ENCODE measurements at places on chromosomes 11 and 22. TPM values are rescaled to one million over a fixed set of nuclear protein-coding genes. Genes with fewer than 3 reads are reported as not detected.

The OR8A1 gene
- not detected for total RNA-seq

The TBC1D22A gene
- total RNA-seq = 7.1 TPM

The RTN4RL2 gene
- 0.59 TPM for total RNA-seq

The OR10A2 gene
- total RNA-seq = not detected

The INS gene
- total RNA-seq = not detected

The MRGPRX4 gene
- total RNA-seq = not detected

The TSSK2 gene
- total RNA-seq = not detected

The ARFIP2 gene
- 46.2 TPM for total RNA-seq

The SMC1B gene
- 0.11 TPM for total RNA-seq

The IRF7 gene
- 16.8 TPM for total RNA-seq

DNA sequence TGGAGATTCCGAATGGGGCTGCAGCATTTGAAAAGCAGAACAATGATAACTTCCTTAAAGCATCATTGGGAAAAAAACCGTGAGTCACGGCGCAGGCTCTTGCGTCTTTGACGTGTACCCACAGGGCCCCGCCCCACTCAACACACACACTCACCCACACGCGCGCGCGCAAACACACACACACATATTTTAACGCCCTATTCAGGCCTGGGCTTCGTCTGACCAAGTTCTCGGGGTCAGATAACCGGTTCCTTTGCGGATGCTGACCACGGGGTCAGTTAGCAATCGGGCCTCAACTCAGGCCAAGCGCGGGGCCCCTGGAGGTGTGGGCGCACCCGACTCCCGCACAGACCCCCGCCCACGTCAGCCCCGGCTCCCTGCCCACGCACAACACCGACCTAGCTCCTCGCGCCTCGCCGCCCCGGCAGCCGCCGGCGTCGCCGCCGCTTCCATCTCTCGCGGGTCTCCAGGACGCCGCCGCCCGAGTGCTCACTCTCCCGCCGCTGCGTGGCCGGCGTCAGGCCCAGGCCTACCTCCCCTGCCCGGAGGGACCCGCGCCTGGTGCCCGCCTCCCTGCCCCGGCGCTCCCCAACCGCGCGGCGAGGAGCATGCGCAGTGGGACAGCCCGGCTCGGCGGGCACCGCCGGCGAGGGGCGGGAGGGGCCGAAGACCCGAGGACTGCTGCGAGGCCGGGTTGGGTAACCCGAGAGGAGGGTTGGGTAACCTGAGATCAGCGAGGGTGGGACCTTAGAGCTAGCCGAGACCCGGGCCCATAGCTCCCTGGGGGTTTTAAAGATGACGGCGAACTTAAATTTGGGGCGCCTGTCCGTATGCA, at the start of gene SLC36A4:
Gene SLC36A4 (minus strand): TSS at position 612 of the 835 bp plus-strand sequence. CDS start 159 bp downstream, at position 453.
- peak within 1 kb of the TSS; percentile 88 for H3K27ac ChIP-seq
- no peaks in the 10 kb centered on the region for H3K36me3 ChIP-seq
- H3K27me3 ChIP-seq = no peaks in the 10 kb centered on the region
- DNase-seq = peak; percentile 84

DNA sequence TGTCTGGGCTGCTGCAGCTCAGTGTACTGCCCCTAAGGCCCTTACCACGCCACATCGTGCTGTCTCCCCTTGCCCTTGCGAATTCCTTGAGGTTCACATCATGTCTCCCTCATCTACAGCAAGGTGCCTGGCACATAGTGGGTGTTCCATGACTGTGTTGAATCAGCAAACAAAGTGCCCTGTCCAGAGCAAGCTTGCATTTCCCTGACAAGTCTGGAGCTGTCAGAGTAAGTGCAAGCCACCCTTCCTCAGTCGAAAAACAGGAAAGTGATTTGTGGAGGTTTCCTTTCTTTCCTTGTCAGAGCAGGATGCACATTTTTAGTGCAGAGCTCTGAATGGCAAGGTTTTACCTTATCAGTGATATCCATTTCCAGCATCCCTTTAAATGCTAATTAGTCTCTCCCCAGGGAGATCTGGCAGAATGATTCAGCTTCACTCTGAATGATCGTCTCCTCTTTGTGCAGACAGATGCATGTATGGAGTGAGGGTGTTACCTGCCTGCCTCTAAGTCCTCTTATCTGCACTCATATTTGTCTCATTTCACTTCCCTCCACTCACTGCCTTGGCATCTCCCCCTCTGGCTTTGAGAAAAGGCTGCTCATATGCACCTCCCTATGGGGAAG, 331.2 kb downstream of the TMEM135 start:
- no peaks in the 10 kb centered on the region for H3K4me1 ChIP-seq
- peak; percentile 74 for DNase-seq
- H3K36me3 ChIP-seq = no peaks in the 10 kb centered on the region
- no peaks in the 10 kb centered on the region for H3K27me3 ChIP-seq

DNA sequence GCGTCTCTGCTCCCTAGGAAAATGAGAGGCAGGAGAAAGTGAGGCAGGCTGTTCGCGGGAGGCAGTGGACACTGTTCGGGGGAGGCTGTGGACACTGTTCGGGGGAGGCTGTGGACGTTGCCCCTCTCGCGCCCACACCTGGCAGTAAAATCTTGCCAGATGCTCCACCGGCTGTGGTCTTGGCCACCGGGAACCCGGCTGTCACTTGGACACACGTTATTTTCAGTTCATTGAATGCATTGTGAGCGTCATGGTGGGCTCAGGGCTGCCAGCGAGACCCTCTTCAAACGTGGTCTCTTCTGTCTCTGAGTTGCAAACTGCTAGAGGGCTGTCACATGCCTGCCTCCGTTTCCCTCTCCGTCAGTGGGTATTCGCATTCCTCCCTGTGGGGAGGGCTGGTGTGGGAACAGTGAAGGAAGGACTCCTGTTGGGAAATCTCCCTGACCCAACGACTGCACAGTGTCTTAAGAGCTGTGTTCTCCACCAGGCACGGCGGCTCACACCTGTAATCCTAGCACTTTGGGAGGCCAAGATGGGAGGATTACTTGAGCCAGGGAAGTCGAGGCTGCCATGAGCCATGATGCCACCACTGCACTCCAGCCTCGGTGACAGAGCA, 1.4 kb downstream of the PRR5 start:
- H3K36me3 ChIP-seq = peaks cover 16% of the 10 kb centered on the region
- peaks cover 42% of the 10 kb centered on the region for H3K4me1 ChIP-seq
- peaks cover 17% of the 10 kb centered on the region for H3K27me3 ChIP-seq

- peaks cover 3% of the 10 kb centered on the region for H3K4me1 ChIP-seq
- H3K36me3 ChIP-seq = no peaks in the 10 kb centered on the region
- H3K27ac ChIP-seq = no peak overlapping the region
- H3K27me3 ChIP-seq = no peaks in the 10 kb centered on the region
- DNase-seq = peak; percentile 73
These were observed 3.3 kb upstream of the RAG1 start for GRCh38 chr11:36564376-36565030.

DNA sequence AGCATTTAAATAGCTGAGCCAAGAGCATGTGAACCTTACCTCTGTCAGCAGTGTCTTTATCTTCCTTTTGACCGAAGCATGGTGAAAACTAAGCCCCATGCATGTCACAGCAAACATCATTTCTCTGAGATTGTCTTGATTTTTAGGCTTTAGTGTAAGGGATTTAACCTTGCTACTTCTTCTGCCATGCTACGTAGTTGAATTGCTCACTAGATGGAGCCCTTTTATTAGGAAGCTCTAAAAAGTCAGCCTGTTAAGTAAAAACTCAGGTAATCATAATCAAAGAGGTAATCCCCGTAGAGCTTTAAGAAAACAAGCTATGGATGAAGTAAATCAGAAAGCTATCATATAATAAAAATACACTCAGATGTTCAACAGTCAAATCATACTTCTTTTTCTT, 149.5 kb downstream of the PGR start:
- H3K36me3 ChIP-seq = no peaks in the 10 kb centered on the region
- no peak overlapping the region for H3K27ac ChIP-seq
- DNase-seq = peak; percentile 80
- no peaks in the 10 kb centered on the region for H3K4me1 ChIP-seq
- no peaks in the 10 kb centered on the region for H3K27me3 ChIP-seq

- peaks cover 10% of the 10 kb centered on the region for H3K4me1 ChIP-seq
- H3K27me3 ChIP-seq = no peaks in the 10 kb centered on the region
- peaks cover 71% of the 10 kb centered on the region for H3K36me3 ChIP-seq
- no peak overlapping the region for H3K27ac ChIP-seq
- no peak overlapping the region for H3K4me3 ChIP-seq
These were observed 21.4 kb downstream of the USP35 start for GRCh38 chr11:78210000-78210608.

- peak overlapping the region; percentile 33 for H3K4me3 ChIP-seq
- H3K27ac ChIP-seq = no peak overlapping the region
- peaks cover 53% of the 10 kb centered on the region for H3K4me1 ChIP-seq
- DNase-seq = no peak
- no peaks in the 10 kb centered on the region for H3K36me3 ChIP-seq
- H3K27me3 ChIP-seq = peaks cover 68% of the 10 kb centered on the region
These were observed 4.0 kb upstream of the WNT11 start for GRCh38 chr11:76209973-76210930.

DNA sequence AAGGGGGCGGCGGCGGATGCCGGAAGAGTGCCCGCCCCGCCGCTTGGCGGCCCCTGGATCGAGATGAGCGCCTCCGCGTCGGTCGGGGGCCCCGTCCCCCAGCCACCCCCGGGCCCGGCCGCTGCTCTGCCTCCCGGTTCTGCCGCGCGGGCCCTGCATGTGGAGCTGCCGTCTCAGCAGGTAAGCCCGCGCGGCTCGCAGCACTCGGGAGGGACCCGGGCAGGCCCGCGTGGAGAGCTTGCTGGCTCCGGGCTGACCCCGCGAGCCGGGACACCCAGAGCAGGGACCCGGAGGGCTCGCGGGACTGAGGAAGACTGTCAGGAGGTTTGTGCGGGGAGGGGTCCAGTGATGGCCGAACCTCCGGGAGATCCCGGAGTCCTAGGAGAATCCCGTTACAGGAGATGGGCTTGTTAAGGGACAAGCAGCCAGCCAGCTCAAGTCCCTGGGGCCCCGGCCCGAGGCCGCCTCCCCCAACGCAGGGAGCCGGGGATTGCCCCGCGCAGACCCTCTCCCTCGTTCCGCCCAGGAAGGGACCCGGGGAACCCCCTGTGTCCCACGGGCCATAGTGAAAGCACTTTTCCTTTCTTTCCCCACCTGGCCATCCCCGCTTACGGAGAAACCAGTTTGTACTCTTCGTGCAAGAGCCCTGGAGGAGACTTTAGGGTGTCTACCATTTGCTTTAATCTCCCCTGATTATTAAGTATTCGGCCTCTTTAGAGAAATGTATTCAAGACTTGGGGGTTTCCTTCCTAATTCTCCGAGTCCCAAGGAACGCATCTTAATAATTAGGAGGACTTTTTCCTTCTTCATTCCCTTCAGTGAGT, 547 bp downstream of the UVRAG start:
- H3K27me3 ChIP-seq = no peaks in the 10 kb centered on the region
- no peak for DNase-seq
- H3K36me3 ChIP-seq = no peaks in the 10 kb centered on the region
- H3K27ac ChIP-seq = peak overlapping the region; percentile 94
- H3K4me1 ChIP-seq = peaks cover 16% of the 10 kb centered on the region

DNA sequence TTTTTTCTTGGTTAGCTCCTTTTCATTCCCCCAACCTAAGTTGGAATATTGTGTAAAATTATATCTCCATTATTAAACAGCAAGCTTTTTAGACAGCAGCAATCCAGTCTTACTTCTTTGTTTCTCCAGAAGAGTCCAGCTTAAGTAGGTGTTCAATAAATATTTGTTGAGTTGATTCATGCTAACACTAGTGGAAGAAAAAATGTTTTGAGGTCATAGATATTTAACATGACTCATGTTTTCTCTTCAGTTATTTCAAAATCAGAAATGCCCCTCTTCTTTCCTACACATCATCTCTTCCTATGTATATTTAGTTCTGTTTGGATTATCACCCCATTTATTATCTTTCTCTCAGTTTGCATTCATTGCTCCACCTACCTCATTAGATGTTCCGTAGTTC, 20.3 kb downstream of the CCDC83 start:
- no peak overlapping the region for H3K27ac ChIP-seq
- no peaks in the 10 kb centered on the region for H3K27me3 ChIP-seq
- no peak overlapping the region for H3K4me3 ChIP-seq
- no peaks in the 10 kb centered on the region for H3K36me3 ChIP-seq
- DNase-seq = no peak

GRCh38 chr11:15770798-15771414, 585.4 kb downstream of the SOX6 start:
- H3K36me3 ChIP-seq = no peaks in the 10 kb centered on the region
- H3K4me1 ChIP-seq = peaks cover 12% of the 10 kb centered on the region
- no peak overlapping the region for H3K4me3 ChIP-seq
- H3K27me3 ChIP-seq = no peaks in the 10 kb centered on the region
- no peak overlapping the region for H3K27ac ChIP-seq

GRCh38 chr22:30822216-30823014, 127.7 kb downstream of the OSBP2 start:
- peak; percentile 14 for DNase-seq
- H3K27me3 ChIP-seq = peaks cover 20% of the 10 kb centered on the region
- H3K36me3 ChIP-seq = no peaks in the 10 kb centered on the region
- H3K27ac ChIP-seq = no peak overlapping the region

DNA sequence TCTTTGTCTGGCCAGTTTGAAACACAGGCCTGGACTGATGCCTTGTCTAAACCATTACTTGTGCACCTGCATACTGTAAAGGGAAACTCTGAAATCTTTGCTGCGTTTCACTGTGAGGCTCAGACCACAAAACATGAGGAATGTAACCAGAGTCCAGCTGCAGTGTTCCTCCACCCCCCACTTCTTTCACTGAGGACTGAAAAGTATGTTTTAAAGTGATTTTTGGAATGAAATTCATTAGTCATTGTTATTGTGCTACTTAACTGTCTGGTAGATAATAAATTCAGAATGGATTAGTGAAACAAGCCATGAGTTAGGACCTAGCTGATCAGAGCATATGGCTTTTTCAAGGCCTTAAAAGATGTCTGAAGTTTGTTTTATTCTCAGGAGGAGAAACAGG, 181.2 kb downstream of the WNT11 start:
- H3K4me1 ChIP-seq = no peaks in the 10 kb centered on the region
- no peak overlapping the region for H3K27ac ChIP-seq
- H3K4me3 ChIP-seq = no peak overlapping the region
- H3K27me3 ChIP-seq = no peaks in the 10 kb centered on the region
- DNase-seq = no peak
- no peaks in the 10 kb centered on the region for H3K36me3 ChIP-seq

DNA sequence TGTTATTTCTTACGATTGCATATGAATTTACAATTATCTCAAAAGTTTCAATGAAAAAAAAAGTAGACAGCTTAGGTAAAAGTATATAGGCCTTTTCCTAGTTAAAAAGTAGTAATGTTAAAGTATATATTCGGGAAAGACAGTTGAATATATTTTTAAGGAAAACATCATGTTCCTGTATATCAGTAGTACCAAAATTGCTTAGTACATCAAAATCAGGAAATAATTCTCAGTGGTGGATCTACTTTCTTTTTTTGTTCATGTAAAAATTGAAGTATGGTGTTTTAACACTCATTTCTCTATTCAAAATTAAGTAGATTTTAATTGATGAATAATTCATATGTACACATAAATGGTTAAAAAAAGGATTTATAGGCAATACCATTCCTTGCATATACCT, 73.9 kb downstream of the USP47 start:
- no peaks in the 10 kb centered on the region for H3K4me1 ChIP-seq
- no peaks in the 10 kb centered on the region for H3K36me3 ChIP-seq
- no peak for DNase-seq
- no peak overlapping the region for H3K4me3 ChIP-seq

DNA sequence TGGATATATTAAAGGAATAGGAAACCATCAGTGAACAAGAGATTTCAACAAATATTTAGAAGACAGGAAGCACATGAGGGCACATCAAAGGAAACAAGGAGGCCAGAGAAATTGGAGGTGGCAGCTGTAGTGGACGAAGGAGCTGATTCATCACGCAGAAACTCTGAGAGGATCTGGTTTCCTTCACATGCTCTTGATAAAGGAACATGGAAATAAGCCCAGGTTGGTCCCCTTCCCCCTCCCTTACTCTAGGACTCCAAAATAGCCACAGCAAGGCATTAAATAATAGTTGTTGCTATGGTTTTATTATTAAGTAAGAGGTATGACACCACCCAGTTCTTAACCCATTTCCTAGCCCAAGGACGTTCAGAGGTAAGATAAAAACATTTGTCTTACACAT, 11.3 kb downstream of the IZUMO1R start:
- H3K4me1 ChIP-seq = no peaks in the 10 kb centered on the region
- H3K36me3 ChIP-seq = no peaks in the 10 kb centered on the region
- no peak overlapping the region for H3K27ac ChIP-seq
- no peak for DNase-seq
- H3K27me3 ChIP-seq = no peaks in the 10 kb centered on the region

Data from spinal cord (tissue), 10 donors.